ENCODE measurements at places on chromosomes 5 and 9.
A peak's percentile ranks its signal among the peaks of the same experiment; 100 is the strongest.

GRCh38 chr9:98784831-98785806 is 11.2 kb downstream of the ANKS6 start:
- DNase-seq, result no peak

- DNase-seq, result no peak
These were observed 1000.5 kb downstream of the PTPRD start for GRCh38 chr9:9612270-9612669.

- peak; percentile 82 for DNase-seq
These were observed 125.9 kb downstream of the SYK start for GRCh38 chr9:90927496-90927895.

- no peak for DNase-seq
These were observed at the start of gene APBA1 for GRCh38 chr9:69671879-69672595. APBA1 (minus strand) TSS chr9:69672371.

GRCh38 chr5:36875051-36875789 is 1.3 kb upstream of the NIPBL start:
- no peak for DNase-seq

GRCh38 chr5:78693339-78693738 is 44.8 kb upstream of the LHFPL2 start:
- DNase-seq, result no peak

- DNase-seq, result no peak
These were observed 312.0 kb downstream of the TLE1 start for GRCh38 chr9:81377320-81377719.
